ENCODE measurements at places on chromosomes 7 and 10.

- DNase-seq = no peak
Measured at GRCh38 chr7:129438281-129438838, 4.1 kb downstream of the STRIP2 start.

GRCh38 chr10:35042783-35043182, 47.4 kb downstream of the CUL2 start:
- DNase-seq = no peak

DNA sequence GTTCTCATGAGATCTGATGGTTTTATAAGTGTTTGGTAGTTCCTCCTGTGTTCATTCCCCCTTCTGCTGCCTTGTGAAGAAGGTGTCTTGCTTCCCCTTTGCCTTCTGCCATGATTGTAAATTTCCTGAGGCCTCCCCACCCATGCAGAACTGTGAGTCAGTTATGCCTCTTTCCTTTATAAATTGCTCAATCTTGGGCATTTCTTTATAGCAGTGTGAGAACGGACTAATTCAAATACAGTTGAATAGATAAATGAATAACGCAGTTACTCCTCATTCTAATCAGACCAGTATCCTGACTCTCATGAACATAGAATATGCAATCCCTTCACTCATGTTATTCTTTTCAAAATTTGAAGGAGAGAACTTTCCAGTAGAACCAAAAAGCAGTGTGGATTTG, 375.0 kb upstream of the FZD8 start:
- DNase-seq = no peak

GRCh38 chr10:127459918-127460317, 89.2 kb upstream of the NPS start:
- DNase-seq = no peak

DNA sequence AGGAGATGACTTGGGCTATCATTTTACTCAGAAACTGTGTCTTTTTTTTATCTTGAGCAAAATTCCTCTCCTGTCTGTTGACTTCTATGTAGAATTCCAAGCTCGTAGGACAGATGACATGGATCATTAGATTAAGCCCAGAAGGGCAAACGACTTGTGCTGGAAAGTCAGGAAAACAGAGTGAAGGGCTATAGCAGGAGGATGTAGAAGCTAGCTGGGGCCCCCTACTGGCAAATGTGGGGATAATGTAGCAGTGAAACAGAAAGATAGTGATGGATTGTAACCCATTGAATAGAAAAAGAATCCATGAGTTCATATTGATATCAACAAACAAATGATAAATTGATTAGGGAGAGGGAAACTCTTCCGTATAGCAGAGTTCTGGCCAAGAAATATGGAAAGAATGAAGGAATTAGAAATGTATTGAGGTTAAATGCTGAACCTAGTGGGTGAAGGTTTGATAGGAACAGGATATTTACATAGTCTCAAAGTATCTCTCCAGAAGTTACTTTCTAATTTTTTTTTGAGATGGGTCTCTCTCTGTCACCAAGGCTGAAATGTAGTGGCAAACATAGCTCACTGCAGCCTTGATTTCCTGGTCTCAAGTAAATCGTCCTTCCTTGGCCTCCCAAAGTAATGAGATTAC, 103.6 kb downstream of the LYZL1 start:
- peak; percentile 35 for DNase-seq

GRCh38 chr7:36870625-36871354, 146.5 kb upstream of the AOAH start:
- DNase-seq = no peak

GRCh38 chr10:119595676-119596515, 868 bp downstream of the TIAL1 start:
- DNase-seq = peak; percentile 75

- no peak for DNase-seq
Measured at GRCh38 chr7:28955356-28955717, 2.8 kb downstream of the TRIL start.

- no peak for DNase-seq
Measured at GRCh38 chr10:68562661-68563570, 2.8 kb downstream of the TET1 start.

DNA sequence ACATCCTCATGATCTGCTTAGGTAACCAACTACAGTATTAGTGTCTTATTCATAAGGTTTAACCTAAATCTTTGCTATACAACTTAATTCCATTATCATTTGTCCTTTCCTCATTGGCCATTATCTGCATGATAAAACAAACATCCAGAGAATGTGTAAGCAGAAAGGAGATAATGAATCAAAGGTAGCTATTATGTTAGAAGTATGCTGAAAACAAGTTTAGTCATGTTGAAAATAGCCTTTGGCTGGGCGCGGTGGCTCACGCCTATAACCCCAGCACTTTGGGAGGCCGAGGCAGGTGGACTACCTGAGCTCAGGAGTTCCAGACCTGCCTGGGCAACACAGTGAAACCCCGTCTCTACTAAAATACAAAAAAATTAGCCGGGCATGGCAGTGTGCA, 78.2 kb downstream of the NT5C2 start:
- no peak for DNase-seq

DNA sequence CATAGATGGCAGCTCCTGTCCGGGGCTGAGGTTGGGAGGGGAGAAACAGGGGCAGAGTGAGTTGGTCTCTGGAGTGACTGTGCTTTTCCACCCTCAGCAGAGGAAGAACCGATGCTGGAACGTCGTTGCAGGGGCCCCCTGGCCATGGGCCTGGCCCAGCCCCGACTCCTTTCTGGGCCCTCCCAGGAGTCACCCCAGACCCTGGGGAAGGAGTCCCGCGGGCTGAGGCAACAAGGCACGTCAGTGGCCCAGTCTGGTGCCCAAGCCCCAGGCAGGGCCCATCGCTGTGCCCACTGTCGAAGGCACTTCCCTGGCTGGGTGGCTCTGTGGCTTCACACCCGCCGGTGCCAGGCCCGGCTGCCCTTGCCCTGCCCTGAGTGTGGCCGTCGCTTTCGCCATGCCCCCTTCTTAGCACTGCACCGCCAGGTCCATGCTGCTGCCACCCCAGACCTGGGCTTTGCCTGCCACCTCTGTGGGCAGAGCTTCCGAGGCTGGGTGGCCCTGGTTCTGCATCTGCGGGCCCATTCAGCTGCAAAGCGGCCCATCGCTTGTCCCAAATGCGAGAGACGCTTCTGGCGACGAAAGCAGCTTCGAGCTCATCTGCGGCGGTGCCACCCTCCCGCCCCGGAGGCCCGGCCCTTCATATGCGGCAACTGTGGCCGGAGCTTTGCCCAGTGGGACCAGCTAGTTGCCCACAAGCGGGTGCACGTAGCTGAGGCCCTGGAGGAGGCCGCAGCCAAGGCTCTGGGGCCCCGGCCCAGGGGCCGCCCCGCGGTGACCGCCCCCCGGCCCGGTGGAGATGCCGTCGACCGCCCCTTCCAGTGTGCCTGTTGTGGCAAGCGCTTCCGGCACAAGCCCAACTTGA, 2.7 kb downstream of the REPIN1 start:
- no peak for DNase-seq
